ENCODE measurements at places on chromosomes 11 and 22. TPM values are rescaled to one million over a fixed set of nuclear protein-coding genes. Genes with fewer than 3 reads are reported as not detected.

DNA sequence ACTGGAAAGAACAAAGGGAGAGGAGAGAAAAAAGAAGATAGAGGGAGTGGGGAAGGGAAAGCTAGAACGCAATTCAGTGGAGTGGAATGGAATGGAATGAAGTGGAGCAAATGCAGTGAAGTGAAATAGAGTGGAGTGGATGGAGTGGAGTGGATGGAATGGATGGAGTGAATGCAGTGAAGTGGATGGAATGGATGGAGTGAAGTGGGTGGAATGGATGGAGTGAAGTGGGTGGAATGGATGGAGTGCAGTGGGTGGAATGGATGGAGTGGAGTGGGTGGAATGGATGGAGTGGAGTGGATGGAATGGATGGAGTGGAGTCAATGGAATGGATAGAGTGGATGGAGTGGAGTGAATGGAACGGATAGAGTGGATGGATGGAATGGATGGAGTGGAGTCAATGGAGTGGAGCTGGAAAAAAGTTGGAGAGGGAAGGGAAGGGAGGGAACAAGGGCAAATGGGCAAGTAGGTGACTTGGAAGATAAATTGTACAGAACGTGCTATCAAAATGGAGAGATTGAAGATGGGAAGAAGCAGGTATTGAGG lies 13.9 kb downstream of the IFITM10 start:
- H3K27ac ChIP-seq = no peak overlapping the region
- H3K36me3 ChIP-seq = no peaks in the 10 kb centered on the region
- no peak overlapping the region for H3K4me3 ChIP-seq
- peaks cover 9% of the 10 kb centered on the region for H3K4me1 ChIP-seq
- no peak for DNase-seq

GRCh38 chr11:8317159-8317558 lies 53.5 kb upstream of the LMO1 start:
- H3K36me3 ChIP-seq = no peaks in the 10 kb centered on the region
- H3K27me3 ChIP-seq = no peaks in the 10 kb centered on the region
- DNase-seq = no peak
- no peaks in the 10 kb centered on the region for H3K4me1 ChIP-seq
- H3K4me3 ChIP-seq = no peak overlapping the region

DNA sequence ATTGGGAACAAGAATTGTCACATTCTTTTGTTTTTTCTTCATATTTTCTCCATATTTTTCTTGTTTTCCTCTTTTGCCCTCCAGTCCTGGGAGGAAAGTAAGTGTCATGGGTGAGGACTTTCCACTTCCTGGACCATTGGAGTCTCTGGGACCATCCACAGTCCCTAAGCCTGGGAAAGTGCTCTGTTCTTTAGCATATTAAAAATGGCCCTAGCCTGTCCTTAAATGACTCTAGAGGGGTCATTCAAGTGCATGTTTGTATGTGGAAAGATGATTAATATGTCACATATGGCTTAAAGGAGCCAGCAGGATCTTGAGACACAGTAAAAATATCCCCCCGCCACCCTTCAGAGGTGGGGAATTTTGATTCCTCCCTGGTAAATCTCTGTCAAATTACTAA lies 20.1 kb upstream of the SCGB1D1 start:
- H3K27ac ChIP-seq = no peak overlapping the region
- H3K4me3 ChIP-seq = no peak overlapping the region
- H3K4me1 ChIP-seq = peaks cover 5% of the 10 kb centered on the region
- DNase-seq = no peak
- H3K27me3 ChIP-seq = peaks cover 26% of the 10 kb centered on the region

- peaks cover 5% of the 10 kb centered on the region for H3K4me1 ChIP-seq
- no peak overlapping the region for H3K4me3 ChIP-seq
- no peaks in the 10 kb centered on the region for H3K36me3 ChIP-seq
These were observed 13.7 kb upstream of the GNB1L start for GRCh38 chr22:19868333-19868732.

TPP1 gene
- 29.7 TPM for total RNA-seq

KDM4E gene
- total RNA-seq = not detected

TESMIN gene
- 3.7 TPM for total RNA-seq

UBQLN3 gene
- 0.08 TPM for total RNA-seq

GRCh38 chr11:66022401-66023185 lies 3.7 kb downstream of the CATSPER1 start:
- no peaks in the 10 kb centered on the region for H3K27me3 ChIP-seq
- DNase-seq = peak; percentile 64
- peaks cover 20% of the 10 kb centered on the region for H3K4me1 ChIP-seq
- no peak overlapping the region for H3K4me3 ChIP-seq
- no peak overlapping the region for H3K27ac ChIP-seq

MS4A4A gene
- total RNA-seq = not detected

DNA sequence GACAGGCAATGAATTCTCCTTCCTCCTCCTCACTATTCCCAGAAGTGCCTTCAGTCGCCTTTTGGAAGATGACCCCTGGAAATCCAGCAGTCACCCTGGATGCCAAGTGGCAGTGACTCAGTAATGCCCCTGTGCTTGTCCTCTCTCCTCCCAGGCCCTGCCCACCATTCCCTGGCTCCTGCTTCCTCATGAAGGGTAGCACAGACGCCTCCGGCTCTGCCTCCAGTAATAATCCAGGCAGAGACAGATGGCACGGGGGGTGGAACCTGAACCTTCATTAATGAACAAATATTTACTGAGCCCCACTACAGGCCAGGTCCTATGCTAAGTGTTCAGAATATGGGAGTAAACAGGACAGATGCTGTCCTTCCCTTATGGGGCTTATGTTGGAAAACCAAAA lies 23.2 kb downstream of the SYT13 start:
- no peak overlapping the region for H3K27ac ChIP-seq
- no peak for DNase-seq
- H3K4me3 ChIP-seq = no peak overlapping the region
- H3K36me3 ChIP-seq = no peaks in the 10 kb centered on the region

C11orf42 gene
- total RNA-seq = not detected

MCHR1 gene
- not detected for total RNA-seq

ARHGAP8 gene
- total RNA-seq = 5.7 TPM

DNA sequence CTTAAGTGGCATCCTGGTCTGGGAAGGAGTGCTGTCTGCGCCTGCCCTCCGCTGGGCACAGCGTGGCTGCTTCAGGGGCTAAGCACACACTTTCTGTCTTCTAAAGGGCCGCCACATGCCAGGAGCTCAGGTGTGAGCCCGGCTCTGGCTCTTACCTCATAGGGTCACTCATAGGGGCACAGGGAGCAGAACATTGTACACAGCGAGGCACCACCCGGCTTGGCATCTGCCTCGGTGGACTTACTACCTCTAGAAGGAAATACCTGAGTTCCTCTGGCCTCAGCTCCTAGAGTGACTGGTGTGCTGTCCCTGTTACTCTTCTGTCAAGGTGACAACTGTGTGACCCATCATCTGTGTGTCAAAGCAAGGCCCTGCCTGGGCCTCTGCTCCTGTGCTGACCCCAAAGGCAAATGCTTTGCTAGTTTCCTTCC lies 13.4 kb downstream of the NEAT1 start:
- H3K36me3 ChIP-seq = peaks cover 54% of the 10 kb centered on the region
- H3K4me1 ChIP-seq = peaks cover 48% of the 10 kb centered on the region
- H3K27ac ChIP-seq = no peak overlapping the region

- no peaks in the 10 kb centered on the region for H3K4me1 ChIP-seq
- no peak overlapping the region for H3K4me3 ChIP-seq
- no peak for DNase-seq
- no peaks in the 10 kb centered on the region for H3K36me3 ChIP-seq
- no peaks in the 10 kb centered on the region for H3K27me3 ChIP-seq
These were observed 172.9 kb upstream of the MPPED2 start for GRCh38 chr11:30758946-30759504.

NOX4 gene
- not detected for total RNA-seq

MS4A3 gene
- not detected for total RNA-seq

DNA sequence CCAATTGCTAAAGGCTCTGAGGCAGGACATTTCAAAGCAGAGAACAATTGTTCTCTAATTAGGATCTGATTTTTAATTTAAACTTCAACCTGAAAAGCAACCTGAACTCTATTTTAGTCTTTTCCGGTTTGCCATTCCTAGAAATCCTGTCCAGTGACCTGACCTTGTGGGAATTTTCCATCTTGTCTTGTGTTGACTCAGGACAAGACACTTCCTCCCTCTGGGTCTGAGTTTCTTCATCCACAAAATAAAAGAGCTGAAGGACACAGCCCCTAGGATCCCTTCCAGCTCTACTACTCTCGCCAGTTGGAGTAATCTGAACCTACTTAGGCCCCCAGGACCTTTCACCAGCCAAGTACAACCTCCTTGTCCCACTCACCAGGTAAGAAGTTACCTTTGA lies 66.5 kb upstream of the POU2AF1 start:
- peaks cover 15% of the 10 kb centered on the region for H3K4me1 ChIP-seq
- H3K27me3 ChIP-seq = no peaks in the 10 kb centered on the region
- no peaks in the 10 kb centered on the region for H3K36me3 ChIP-seq
- H3K4me3 ChIP-seq = no peak overlapping the region
- DNase-seq = no peak

- no peak for DNase-seq
- no peak overlapping the region for H3K27ac ChIP-seq
- H3K36me3 ChIP-seq = no peaks in the 10 kb centered on the region
These were observed 4.9 kb downstream of the SBF2 start for GRCh38 chr11:10288881-10289764.

CALCA gene
- total RNA-seq = not detected

CATSPER1 gene
- total RNA-seq = not detected

OLFML1 gene
- not detected for total RNA-seq

DNA sequence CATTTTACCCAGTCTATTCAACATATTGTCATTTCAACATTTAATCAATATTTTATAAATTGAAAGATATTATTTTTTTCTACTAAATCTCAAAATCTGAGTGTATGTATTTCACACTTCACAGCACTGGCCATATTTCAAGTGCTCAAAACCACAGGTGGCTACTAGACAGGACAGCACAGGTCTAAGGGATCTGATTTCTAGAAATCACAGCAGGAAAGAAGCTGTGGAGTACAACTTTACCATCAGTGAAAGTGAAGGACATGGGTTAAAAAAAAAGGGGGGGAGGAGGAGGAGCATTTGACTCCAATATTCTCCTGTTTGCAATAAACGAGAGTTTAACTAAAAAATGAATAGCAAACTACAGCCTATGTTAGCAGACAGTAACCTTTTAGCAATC lies 4.5 kb downstream of the PRDM10 start:
- H3K27ac ChIP-seq = no peak overlapping the region
- no peak for DNase-seq
- peaks cover 11% of the 10 kb centered on the region for H3K4me1 ChIP-seq

- no peaks in the 10 kb centered on the region for H3K27me3 ChIP-seq
- peaks cover 7% of the 10 kb centered on the region for H3K4me1 ChIP-seq
- no peak for DNase-seq
- no peak overlapping the region for H3K27ac ChIP-seq
These were observed 53.4 kb downstream of the SLC1A2 start for GRCh38 chr11:35365961-35366360.

DNA sequence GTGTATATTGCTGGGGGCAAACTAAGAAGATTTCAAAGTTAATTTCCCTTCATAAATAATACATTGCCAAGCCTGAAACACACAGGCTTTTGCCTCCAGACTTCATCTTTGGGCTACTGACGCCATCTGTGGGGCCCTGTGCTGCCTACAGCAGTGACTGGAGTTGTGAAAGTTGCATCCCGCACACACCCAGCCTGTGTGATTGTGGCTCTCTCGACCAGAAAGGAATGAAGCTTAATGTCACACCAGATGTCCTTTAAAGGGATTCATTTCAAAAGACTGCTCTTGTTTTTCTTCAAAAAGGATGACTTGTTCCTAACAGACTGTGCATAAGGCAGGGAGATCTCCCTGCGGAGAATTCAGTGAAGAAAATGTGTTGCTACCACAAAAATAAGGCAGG lies 210.5 kb downstream of the FAM181B start:
- no peak overlapping the region for H3K4me3 ChIP-seq
- no peak overlapping the region for H3K27ac ChIP-seq
- H3K27me3 ChIP-seq = no peaks in the 10 kb centered on the region
- DNase-seq = no peak

- no peak overlapping the region for H3K4me3 ChIP-seq
- peaks cover 4% of the 10 kb centered on the region for H3K27me3 ChIP-seq
- no peak overlapping the region for H3K27ac ChIP-seq
These were observed 812 bp upstream of the OR5A2 start for GRCh38 chr11:59427068-59427382.

- no peaks in the 10 kb centered on the region for H3K36me3 ChIP-seq
- H3K4me3 ChIP-seq = no peak overlapping the region
- peaks cover 4% of the 10 kb centered on the region for H3K27me3 ChIP-seq
These were observed 1.9 kb downstream of the PIWIL3 start for GRCh38 chr22:24772493-24773220.

DNA sequence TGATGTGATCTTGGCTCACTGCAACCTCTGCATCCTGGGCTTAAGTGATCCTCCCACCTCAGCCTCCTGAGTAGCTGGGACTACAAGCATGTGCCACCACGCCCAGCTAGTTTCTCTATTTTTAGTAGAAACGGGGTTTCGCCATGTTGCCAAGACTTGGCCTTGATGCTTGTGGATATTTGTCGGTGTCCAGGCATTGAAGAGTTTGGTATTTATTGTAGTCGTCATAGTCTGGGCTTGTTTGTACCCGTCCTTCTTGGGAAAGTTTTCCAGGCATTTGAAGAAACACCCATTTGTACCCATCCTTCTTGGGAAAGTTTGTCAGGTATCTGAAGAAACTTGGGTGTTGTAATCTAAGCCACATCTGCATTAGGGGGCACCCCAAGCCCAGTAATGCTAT lies 28.7 kb downstream of the FCHSD2 start:
- H3K27ac ChIP-seq = no peak overlapping the region
- no peaks in the 10 kb centered on the region for H3K4me1 ChIP-seq
- peaks cover 11% of the 10 kb centered on the region for H3K36me3 ChIP-seq
- H3K27me3 ChIP-seq = no peaks in the 10 kb centered on the region

GRCh38 chr11:67469508-67469811 lies 409 bp upstream of the TMEM134 start:
- no peaks in the 10 kb centered on the region for H3K27me3 ChIP-seq
- H3K27ac ChIP-seq = peak overlapping the region; percentile 77
- H3K4me1 ChIP-seq = peaks cover 52% of the 10 kb centered on the region

- H3K4me1 ChIP-seq = no peaks in the 10 kb centered on the region
- no peaks in the 10 kb centered on the region for H3K27me3 ChIP-seq
- no peak overlapping the region for H3K27ac ChIP-seq
- no peaks in the 10 kb centered on the region for H3K36me3 ChIP-seq
- H3K4me3 ChIP-seq = no peak overlapping the region
- no peak for DNase-seq
These were observed 133.4 kb downstream of the DCDC1 start for GRCh38 chr11:31236143-31236542.

BBOX1 gene
- not detected for total RNA-seq

OR9G1 gene
- not detected for total RNA-seq

SHANK3 gene
- not detected for total RNA-seq

GRCh38 chr11:116646191-116646590 lies 126.6 kb downstream of the BUD13 start:
- no peaks in the 10 kb centered on the region for H3K36me3 ChIP-seq
- H3K4me1 ChIP-seq = no peaks in the 10 kb centered on the region
- DNase-seq = no peak

CTSC gene
- total RNA-seq = 32.6 TPM

TIGD3 gene
- 0.73 TPM for total RNA-seq

DNA sequence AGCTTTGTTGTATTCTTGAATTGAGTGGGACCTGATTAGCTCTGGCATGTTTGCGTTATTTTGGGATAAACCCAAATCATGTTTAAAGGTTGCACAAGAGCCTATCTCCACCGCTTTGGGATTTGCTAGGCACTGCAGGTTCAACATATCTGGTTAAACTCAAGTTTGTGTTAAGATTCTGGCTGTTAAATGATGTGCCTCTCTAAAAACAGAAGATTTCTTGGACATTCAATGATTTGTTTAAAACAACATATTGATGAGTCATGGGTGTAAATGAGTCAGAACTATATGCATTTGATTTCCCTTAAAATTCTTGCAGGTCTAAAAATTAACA lies 67.4 kb downstream of the AMOTL1 start:
- H3K4me3 ChIP-seq = no peak overlapping the region
- no peak overlapping the region for H3K27ac ChIP-seq
- no peak for DNase-seq
- H3K27me3 ChIP-seq = peaks cover 4% of the 10 kb centered on the region
- no peaks in the 10 kb centered on the region for H3K36me3 ChIP-seq

All from CD4-positive, alpha-beta T cell (primary cell).